ENCODE measurements at places on chromosomes 3 and 15.
A peak's percentile ranks its signal among the peaks of the same experiment; 100 is the strongest.

DNA sequence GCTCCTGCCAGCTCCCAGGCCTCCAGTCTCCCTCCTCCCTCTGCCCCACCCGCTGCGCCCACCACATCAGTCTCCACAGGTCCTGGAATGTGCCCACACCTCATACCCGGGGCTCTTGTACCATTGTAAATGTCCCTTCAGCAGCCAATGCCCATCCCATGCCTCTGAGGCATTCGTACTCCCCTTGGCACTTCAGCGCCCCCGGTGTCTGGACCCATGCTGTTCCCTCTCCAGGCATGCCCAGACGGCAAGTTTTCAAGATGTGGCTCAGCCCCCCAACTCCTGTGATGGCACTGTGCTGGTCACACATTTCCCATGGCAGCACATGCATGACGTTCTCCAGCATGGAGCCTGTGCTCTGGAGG, 13.3 kb downstream of the PLXND1 start:
- DNase-seq: no peak

DNA sequence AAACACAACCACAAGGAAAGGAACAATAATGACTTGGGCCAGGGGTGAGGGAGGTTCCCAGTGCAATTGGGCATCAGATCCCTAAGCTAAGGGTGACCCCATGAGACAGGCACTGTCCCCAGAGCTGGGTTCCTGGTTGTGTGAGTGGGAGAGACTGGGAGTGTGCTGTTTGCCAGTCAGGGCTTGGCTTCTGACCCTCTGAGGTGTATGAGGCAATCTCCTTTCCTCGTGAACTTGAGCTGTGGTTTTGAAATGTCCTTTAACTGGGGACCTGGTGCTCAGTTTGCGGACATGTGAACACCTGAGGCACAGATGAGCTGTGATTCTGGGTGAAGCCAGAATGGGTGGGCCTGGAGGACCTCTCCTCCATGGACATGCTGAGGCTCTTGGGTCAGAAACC, 58.5 kb upstream of the PLXNA1 start:
- DNase-seq: no peak

DNA sequence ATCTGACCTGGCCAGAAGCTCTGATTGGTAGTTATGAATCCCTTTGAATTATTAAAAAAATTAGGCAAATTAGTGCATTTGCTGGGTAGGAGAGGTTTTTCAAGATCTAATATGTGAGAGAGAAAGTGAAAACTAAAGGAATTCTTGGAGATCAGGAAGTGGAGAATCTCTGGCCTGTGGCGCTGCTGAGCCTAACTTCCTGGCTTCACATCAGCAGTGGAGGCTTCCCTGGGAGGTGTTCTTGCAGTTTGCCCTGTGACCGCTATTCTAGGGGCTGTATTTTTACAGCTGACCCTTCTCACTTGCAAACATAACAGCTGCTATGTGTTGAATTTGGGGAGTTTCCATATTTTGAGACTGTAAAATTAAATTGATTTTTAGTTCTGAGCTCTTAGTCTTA, 166.4 kb downstream of the ATG7 start:
- DNase-seq: no peak

GRCh38 chr3:29718661-29719065, 437.8 kb downstream of the RBMS3 start:
- no peak for DNase-seq

DNA sequence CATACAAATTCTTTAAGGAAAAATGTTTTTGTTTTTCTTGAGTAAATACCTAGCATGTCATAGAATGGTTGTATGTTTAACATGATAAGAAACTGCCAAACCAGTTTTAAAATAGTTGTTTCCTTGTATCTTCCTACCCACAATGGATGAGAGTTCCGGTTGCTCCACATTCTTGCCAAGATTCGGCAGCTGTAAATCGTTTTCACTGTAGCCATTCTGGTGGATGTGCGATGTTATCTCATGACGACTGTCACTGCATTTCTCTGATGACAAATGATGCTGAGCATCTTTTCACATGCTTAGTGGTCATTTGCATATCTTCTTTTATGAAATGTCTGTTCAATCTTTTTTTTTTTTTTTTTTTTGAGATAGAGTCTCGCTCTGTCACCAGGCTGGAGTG, 36.6 kb upstream of the SH3GL3 start:
- DNase-seq: no peak

DNA sequence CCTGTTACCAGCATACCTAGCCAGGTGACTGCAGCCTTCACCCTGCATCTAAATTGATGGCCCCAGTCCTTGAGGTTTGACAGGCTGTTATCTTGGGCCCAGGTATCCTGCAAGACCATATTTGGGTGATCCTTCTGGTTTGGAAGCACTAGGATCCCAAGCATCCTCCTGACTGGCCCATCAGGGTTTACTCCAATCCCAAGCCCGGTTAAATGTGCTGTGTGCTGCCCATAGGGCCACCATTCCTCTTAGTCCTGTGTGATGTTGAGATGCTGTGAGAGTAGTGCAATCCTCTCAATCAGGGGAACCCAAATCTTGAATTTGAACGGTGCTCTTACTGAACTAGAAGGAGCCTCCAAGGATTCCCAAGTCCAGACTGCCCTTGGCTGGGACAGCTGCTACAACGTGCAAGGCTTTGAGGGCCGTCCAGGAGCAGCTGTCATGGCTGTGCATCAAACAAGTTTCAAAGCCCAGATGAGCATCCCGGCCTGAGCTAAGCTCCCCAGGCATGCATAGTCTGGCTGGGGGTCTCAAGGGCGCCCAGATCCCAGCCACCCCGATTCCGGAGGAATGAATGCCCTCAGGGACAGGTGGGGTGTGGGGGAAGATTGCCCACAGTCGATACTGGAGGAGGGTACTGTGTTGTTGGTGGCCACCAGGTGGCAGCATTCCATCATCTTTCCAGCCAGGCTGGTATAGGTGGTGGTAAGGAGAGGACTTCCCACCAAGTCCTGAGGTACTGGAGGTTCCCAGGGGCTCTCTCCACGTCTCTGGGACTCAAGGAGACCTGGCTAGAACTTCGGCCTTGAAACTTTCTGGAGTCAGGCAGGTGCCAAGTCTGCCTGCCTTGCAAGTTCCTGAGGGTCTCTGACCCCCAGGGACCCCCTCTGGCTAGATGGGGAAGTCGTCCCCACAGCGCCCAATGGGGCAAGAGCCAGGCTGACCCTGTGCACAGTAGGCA, 32.6 kb downstream of the RBM5 start:
- peak; percentile 77 for DNase-seq

GRCh38 chr15:66151809-66152208, 101.7 kb downstream of the MEGF11 start:
- no peak for DNase-seq

DNA sequence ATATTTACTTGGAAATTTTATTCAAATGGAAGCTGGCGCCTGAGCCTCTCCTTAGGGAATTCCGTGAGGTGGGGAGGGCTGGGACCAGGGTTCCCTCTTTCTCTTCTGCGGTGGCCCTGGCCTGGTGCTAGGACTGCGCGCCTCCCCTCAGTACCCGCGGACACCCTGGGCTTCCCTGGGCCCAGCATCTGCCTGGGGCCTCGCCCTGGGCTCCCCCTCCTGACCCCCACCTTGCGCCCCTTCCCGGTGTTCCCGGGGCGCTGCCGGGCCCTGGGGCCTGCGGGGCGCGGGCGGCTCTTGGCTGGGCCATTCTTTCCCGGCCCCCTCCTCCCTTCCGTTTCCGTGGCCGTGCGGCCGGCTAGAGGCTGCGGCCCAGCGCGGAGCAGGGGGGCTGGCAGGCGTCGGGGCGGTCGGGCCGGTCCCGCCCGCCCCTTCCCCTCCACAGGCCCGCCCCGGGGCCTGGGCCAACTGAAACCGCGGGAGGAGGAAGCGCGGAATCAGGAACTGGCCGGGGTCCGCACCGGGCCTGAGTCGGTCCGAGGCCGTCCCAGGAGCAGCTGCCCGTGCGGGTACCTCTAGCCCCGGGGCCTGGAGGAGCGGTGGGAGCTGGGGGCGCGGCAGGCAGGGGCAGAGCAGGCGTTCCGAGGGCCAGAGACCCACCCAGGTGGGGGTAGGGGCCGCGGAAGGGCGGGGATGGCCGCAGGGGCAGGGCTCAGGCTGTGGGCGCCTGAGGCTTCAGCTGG, at the start of gene FES:
Gene FES (plus strand): TSS at position 529 of the 743 bp plus-strand sequence. CDS start 542 bp downstream, outside the sequence.
- DNase-seq: no peak

Measured in stimulated activated CD4-positive, alpha-beta T cell treated with anti-CD3 and anti-CD28 coated beads, Interleukin-2, amount 100 ng/mL, for 24 hours (primary cell).